Mesenchymal stem cell (in vitro differentiated cells and primary cell): ENCODE measurements at places on chromosomes 16 and 17.

DNA sequence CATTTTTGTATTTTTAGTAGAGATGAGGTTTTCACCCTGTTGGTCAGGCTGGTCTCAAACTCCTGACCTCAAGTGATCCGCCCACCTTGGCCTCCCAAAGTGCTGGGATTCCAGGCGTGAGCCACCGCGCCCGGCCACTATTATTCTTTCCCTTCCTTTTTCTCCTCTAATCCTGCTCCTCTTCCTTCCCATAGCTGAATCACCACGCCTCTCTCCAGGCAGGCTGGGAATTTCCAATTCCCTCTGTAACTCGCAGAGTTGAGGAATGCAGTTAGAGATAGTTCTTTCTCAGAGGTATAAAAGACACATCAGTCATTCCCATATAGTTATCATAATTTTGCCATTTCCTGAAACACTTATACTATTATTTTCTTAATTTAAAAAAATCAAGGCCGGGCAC, 11.2 kb downstream of the METTL16 start:
- no peak for DNase-seq

GRCh38 chr17:17845046-17845775, 8.4 kb upstream of the SREBF1 start:
- no peak for DNase-seq

DNA sequence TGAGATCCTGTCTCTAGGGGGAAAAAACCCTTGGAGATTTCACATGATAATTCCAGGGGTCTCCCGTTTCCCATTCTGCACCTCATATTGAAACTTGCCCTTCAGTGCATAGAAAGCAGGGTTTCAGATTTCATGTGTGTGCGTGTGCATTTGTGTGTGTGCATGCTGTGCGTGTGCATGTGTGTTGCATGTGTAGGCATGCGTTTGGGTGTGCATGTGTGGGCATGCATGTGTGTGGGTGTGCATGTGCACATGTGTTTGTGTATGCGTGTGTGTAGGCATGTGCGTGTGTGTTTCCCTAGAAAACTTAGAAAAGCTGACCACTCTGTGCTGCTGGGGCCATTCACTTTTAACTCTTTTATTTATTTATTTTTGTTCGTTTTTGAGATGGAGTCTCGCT, 40.0 kb downstream of the IL21R start:
- DNase-seq, result no peak

DNA sequence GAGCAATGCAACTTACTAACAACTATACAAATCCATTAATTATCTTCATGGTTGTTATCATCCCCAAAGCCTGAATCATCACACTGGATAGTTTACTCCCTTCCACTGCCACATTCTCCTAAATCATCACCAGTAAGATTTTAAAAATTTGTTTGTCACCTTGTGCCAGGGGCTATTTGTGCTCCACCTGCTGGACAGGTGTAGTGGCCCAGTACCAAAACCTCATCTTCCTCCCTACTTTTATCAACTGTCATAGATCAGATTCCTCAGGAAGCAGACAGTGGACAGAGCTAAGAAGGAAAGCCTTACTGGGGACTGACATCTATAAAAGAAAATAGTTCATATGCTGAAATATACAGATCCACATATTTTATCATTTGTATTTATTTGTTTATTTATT, 280.4 kb downstream of the CDH11 start:
- DNase-seq, result no peak

DNA sequence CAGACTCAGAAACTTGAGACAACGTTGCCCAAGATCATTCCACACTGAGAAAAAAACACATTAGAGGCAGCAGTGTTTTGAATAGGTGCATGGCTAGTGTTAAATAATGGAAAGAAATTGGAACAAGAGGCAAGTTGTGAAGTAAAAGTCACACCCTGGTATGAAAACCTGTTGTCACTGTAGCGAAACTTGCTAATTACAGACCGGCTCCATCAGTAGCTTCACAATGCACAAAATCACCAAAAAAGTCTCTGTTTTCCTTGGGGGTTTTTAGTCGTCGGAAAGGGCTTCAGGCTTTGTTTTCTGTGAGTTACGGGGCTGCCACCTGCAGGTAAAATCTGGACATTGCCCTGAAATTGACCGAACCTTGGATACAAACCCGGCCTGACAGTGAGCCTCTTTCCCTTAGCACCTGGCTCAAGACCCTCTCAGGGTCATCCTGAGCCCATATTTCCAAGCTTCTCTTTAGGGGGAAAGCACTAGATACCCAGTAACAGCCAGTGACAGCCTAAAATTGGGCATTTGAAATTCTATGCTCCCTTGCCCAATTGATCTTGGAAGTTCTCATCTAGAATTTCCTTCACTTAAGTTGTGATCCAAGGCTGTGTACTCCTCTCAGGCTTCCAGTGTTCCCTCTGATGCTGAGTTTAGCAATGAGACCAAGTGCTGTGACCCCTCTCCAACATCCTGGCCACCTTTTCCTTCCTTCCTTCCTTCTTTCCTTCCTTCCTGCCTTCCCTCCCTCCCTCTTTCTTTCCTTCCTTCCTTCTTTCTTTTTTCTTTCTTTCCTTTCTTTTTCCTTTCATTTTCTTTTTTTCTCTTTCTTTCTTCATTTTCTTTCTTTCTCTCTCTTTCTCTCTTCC, 7.2 kb upstream of the GRB2 start:
- peak; percentile 81 for DNase-seq

GRCh38 chr16:12794486-12795387, 8.9 kb downstream of the CPPED1 start:
- no peak for DNase-seq

DNA sequence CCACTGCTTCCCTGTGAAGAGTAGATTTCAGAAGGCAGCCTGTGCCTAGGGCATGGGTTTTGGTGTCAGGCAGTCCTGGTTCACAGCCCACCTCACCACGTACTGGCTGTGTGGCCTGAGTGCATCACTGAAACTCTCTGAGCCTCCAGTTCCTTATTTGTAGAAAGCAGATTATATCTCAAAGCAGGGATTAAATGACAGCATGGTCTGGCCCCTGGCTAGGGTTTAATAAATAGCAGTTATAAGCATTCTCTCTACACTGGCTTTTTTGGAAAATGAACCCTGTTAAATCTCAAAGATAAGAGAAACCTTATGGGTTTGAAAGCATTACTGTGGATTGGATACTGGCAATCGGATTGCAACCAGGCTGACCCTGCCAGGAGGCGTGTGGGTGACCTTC, 2.9 kb upstream of the MT1M start:
- DNase-seq, result no peak

DNA sequence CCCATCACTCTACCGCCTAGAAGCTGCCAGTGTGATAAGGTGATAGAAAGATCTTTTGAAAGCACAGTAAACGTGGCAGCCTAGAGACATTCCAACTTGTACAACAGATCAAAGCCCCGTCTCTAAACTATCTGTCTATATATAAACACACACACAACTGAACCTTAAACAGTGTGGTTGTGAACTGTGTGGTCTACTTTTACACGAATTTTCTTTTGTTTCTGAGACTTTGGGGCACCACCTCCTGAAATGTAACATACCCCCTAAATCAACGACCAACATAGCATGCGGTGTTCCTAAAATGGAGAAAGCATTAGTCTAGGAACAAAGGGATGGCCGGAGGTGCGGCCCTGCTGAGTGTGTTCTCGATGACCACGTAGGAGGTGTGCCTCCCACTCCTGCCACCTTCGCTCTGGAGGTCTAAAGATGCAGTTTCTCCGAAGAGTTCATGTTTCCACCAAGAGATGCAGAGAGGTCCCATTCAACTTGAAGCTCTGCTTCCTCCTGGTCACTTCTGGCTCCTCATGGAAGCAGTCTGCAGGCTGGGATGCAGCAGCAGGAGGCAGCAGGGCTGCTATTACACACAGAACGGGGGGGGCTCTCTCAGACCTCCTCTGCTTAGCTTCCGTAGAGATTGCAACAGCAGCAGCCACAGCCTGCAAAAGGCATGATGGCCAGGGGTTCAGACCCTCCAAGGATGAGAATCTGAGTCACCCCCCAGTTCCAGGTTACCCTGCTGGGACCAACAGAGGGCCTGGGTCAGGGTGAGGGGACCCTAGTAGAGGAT, 22.6 kb upstream of the USP10 start:
- no peak for DNase-seq

DNA sequence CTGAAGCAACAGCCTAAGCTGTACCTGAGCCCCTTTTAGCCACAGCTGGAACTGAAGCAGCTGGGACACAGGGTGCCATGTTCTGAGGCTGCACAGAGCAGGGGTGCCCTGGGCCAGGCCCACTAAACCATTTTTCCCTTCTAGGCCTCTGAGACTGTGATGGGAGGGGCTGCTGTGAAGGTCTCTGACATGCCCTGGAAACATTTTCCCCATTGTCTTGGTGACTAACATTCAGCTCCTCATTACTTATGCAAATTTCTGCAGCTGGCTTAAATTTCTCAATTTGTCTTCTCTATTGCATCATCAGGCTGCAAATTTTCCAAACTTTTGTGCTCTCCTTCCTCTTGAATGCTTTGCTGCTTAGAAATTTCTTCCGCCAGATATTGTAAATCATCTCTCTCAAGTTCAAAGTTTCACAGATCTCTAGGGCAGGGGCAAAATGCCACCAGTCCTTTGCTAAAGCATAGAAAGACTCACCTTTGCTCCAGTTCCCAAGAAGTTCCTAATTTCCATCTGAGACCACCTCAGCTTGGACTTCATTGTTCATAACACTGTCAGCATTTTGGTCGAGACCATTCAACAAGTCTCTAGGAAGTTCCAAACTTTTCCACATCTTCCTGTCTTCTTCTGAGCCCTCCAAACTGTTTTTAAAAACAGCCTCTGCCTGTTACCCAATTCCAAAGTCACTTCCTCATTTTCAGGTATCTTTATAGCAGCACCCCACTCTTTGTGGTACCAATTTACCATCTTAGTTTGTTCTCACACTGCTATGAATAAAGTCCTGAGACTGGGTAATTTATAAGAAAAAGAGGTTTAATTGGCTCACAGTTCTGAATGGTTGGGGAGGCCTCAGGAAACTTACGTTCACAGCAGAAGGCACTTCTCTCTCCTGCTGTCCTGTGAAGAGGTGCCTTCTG, 49.8 kb downstream of the TMEM100 start:
- DNase-seq, result peak; percentile 58

DNA sequence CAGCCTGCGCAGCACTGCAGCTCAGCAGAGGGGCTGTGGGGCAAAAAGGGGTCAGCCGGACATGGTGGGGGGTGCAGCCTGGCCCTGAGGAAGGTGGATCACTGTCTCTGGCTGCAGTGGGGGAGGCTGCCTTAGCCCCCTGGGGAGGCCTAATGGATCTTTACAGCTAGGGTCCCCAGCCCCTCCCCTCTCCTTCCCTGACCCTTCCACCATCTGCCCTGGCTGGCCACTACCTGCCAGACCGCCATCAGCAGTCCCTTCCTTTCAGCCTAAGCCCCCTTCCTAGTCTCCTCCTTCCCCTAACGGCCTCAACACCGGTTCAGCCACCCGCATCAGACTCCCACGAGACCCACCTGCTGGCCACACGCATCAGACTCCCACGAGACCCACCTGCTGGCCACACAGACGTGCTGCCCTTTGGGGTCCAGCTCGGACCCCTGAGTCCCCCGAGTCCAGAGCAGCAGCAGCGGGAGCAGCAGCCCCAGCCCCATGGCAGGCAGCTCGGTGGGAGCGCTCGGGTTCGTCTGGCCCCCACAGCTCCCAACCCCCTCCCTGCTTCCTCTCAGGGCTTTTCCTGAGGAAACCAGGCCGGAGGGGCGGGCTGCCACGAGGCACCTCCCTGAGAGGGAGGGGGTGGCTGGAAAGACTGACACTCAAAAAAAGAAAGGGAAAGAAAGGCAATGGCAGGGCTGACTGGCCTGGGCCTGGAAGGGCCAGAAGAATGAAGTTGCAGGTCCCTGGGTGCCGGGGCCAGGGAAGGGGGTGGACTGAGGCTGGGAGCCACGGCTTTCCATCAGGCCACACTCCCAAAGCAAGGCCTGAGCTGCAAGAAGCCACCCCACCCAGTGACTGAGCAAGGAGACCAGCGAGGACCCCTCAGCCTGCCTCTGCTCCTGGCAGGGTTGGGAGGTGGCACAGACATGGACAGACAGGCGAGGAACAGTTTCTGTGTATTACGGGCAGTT, at the start of gene SCARF1:
SCARF1 (minus strand) TSS at position 526 of the 965 bp plus-strand sequence; CDS start at position 491, 35 bp downstream.
- peak; percentile 55 for DNase-seq

DNA sequence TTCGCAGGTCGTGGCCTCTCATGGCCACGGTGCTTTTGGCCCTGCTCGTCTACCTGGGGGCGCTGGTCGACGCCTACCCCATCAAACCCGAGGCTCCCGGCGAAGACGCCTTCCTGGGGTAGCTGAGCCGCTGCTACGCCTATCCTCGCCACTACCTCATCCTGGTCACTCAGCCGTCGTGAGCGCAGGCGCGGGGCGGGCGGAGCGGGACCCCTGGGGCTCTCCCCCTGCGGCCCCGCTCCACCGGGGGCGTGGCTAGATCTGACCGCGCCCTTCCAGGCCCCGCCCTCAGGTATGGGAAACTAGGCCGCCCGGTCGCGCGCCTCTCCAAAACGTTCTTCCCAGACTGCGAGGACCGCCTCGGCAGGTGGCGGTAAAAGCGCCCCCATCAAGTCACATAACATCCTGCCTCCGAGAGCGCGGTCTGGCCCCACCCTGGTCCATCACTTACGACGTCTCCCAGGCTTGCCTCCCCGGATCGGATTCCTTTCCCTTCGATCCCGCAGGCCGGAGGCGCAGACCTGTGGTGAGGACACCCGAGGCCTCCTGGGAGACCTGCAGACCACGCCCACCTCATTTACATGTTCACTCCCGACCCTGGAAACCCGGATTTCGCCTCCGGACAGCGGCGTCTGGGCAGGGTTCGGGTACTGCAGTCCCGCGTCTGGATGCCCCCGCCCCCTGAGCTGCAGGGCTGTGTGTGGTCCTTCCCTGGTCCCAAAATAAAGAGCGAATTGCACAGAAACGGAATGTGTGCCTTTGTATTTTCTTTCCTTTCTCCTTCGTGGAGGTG, 91.5 kb upstream of the TMEM97 start:
- peak; percentile 59 for DNase-seq

- DNase-seq, result no peak
Measured at GRCh38 chr17:51103050-51103449, 17.6 kb downstream of the SPAG9 start.

- no peak for DNase-seq
Measured at GRCh38 chr17:2048805-2049204, 6.1 kb upstream of the HIC1 start.

DNA sequence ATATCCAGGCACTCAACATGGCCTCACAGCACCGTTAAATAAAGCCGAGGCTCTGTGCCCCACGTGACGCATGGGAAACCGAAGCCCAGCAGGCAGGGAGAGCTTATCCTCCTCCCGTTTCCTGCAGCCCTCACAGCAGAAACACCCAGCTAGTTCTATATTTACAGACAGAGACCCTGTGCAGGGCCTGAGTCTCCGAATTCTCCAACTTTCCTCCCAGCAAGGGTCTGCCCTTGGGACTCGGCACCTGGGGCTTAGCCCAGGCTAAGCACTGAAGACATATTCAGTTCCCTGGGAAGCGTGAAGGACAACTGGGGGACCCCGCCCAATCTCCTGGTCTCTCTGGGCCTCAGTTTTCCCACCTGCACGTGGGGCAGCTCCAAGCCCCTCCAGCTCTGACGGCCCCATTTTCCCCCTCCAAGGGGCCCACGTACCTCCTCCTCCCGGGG, 29.2 kb downstream of the TRPV3 start:
- no peak for DNase-seq

- peak; percentile 76 for DNase-seq
Measured at GRCh38 chr16:57475711-57476339, 10.5 kb downstream of the DOK4 start.

- DNase-seq, result no peak
Measured at GRCh38 chr17:55177159-55177854, 87.5 kb upstream of the HLF start.
